Stimulated activated CD4-positive, alpha-beta T cell treated with anti-CD3 and anti-CD28 coated beads, Interleukin-1b, Interleukin-23, amount 100 ng/mL, for 1 hour (primary cell): ENCODE measurements at places on chromosomes 16 and 17.

DNA sequence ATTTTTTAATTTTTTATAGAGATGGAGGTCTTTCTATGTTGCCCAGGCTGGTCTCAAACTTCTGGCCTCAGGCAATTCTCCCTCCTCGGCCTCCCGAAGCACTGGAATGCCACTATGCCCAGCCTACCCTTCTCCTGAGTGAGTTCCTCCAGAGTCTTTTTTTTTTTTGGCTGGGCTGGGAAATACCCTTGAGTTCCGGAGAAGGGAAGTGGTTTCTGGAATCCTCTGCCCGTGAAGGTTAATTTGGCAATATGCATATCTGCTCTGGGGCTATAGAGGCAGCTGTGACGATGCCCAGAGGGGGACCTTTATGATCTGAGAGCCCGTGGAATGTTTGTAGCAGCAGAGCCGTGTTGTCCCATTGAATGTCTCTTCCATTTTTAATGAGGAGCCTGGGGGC, 217.5 kb downstream of the RBFOX1 start:
- no peak for DNase-seq

GRCh38 chr16:30447512-30448226, 2.0 kb upstream of the SEPHS2 start:
- no peak for DNase-seq

- no peak for DNase-seq
Measured at GRCh38 chr17:47095268-47095667, 93.8 kb downstream of the CDC27 start.

DNA sequence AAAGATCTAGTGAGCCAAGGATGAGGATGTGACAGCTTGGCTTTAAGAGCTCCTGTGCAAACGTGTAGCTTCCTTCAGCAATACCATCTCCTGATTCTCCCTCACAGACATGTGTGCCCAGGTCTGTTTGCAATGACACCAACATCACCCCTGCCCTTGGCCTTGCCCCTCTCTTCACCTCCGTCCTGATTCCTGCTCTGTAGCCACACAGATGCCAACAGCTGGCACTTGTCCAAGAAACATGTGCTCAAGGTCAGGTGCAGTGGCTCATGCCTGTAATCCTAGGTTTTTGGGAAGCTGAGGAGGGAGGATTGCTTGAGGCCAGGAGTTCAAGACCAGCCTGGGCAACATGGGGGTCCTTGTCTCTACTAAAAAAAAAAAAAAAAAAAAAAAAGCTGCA, 103.8 kb upstream of the CRHR1 start:
- no peak for DNase-seq

- peak; percentile 23 for DNase-seq
Measured at GRCh38 chr17:46818316-46818928, at the start of gene WNT3. Gene WNT3, minus strand, starts transcription at chr17:46818692. Its CDS starts 95 bp downstream, at chr17:46818597.

DNA sequence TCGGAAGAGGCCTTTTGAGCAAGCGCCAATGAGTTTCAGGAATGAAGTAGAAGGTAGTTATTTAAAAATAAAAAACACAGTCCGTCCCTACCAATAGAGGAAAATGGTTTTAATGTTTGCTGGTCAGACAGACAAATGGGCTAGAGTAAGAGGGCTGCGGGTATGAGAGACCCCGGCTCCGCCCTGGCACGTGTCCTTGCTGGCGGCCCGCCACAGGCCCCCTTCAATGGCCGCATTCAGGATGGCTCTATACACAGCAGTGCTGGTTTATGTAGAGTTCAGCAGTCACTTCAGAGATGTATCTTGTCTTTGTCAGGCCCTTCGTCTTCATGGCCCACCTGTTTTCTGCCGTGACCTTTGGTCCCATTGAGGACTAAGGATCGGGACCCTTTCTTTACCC, 87.3 kb downstream of the CRISPLD2 start:
- DNase-seq, result no peak

DNA sequence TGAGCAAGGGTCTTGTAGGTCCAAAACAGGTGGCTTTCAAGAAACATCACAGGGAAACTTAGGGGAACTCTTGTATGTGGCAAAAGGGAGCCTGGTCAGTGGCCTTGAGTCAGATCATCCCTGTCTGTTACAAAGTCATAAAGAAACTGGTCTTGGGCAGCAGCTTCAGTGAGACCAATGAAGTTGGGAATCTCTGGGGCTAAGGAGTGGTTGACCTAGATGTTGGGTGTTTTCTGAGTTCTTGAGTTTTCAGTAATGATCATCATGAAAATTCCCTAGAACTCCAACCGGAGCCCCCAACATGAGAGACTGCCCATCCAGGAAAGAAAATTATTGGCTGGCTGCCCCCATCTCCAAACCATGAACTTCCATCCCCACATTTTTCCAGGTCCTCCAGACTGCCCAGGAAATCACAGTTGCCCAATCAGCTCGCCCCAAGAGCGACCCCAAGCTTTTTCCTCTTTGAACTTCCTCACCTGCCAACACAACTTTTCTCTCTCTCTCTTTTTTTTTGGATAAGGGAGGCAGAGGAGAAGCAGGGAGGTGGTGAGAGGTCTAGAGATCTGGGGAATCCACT, 3.9 kb downstream of the CCR7 start:
- DNase-seq, result no peak

DNA sequence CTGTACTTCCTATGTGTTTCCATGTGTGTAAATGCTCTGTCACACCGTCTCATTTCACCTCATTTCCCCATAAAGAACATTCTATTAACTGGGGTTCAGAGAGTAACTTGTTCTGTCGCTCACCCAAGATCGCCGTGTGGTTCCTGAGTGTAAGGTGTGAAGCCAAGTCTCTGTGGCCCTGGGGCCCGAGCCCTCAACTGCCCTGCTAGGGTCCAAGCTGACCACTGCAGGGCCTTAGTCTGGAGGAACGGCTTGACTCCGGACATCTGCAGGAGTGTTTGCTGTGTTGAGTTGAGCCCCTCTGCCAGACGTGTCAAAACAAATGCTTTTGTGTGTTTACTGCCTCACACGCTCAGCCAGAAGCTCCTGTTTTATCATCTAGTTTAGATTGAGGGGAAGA, 244.1 kb downstream of the CCDC182 start:
- DNase-seq, result no peak

- DNase-seq, result no peak
Measured at GRCh38 chr17:2704890-2705248, 6.7 kb downstream of the CLUH start.

GRCh38 chr17:19904924-19905323, 37.2 kb upstream of the ULK2 start:
- DNase-seq, result no peak

GRCh38 chr16:88662222-88662842, 559 bp downstream of the MVD start:
- no peak for DNase-seq
